ENCODE measurements at places on chromosomes 16 and 17. TPM values are rescaled to one million over a fixed set of nuclear protein-coding genes. Genes with fewer than 3 reads are reported as not detected.

The HBA1 gene
- 210 TPM for total RNA-seq

The PLLP gene
- total RNA-seq = 7.4 TPM

The PRSS33 gene
- total RNA-seq = not detected

The MEFV gene
- total RNA-seq = 1.3 TPM

The DNAI2 gene
- not detected for total RNA-seq

The TM4SF5 gene
- 70.2 TPM for total RNA-seq

The DPEP1 gene
- total RNA-seq = not detected

The RPRML gene
- total RNA-seq = not detected

The ARL4D gene
- total RNA-seq = 18.4 TPM

The VAT1L gene
- total RNA-seq = 0.19 TPM

The TMC7 gene
- 0.16 TPM for total RNA-seq

The IL32 gene
- 1,268 TPM for total RNA-seq

The ALDH3A2 gene
- total RNA-seq = 216 TPM

The PLA2G10 gene
- total RNA-seq = not detected

The WSCD1 gene
- total RNA-seq = 2.3 TPM

The GPR142 gene
- 0.24 TPM for total RNA-seq

The WNT9B gene
- total RNA-seq = not detected

The DLX3 gene
- total RNA-seq = not detected

The GPR179 gene
- not detected for total RNA-seq

The TBC1D3 gene
- not detected for total RNA-seq

The CACNG3 gene
- not detected for total RNA-seq

The SERPINF2 gene
- 1,332 TPM for total RNA-seq

The TMIGD1 gene
- total RNA-seq = not detected

The ABAT gene
- total RNA-seq = 164 TPM

The HAGH gene
- 141 TPM for total RNA-seq

Data from right lobe of liver (tissue), 6 donors.